ENCODE measurements at places on chromosomes 13 and 19. TPM values are rescaled to one million over a fixed set of nuclear protein-coding genes. Genes with fewer than 3 reads are reported as not detected.

DNA sequence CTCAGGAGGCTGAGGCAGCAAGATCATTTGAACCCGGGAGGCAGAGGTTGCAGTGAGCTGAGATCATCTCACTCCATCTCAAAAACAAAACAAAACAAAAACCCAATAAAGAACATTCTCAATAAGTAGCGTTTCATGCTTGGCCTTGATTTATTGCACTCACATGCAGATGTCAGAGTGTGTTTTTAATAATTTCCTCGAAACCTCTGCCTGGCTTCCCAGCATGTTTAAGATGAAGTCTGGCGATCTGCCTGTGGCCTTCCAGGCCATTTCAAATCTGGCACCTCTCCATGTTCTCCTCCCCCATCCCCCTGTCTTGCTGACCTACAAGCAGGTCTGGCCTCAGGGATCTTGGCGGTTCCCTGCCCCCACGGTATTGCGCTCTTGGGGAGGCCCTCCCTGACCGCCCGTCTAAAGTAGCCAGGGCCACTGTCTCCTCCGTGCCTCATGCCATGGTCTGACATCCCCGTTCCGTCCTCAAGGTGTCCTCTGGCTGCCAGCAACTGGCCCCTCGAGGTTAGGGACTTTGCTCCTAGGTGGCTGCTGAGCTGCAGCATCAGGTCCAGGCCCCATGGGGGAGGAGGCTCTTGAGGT lies 1.6 kb downstream of the WDR88 start:
- no peak for DNase-seq

DNA sequence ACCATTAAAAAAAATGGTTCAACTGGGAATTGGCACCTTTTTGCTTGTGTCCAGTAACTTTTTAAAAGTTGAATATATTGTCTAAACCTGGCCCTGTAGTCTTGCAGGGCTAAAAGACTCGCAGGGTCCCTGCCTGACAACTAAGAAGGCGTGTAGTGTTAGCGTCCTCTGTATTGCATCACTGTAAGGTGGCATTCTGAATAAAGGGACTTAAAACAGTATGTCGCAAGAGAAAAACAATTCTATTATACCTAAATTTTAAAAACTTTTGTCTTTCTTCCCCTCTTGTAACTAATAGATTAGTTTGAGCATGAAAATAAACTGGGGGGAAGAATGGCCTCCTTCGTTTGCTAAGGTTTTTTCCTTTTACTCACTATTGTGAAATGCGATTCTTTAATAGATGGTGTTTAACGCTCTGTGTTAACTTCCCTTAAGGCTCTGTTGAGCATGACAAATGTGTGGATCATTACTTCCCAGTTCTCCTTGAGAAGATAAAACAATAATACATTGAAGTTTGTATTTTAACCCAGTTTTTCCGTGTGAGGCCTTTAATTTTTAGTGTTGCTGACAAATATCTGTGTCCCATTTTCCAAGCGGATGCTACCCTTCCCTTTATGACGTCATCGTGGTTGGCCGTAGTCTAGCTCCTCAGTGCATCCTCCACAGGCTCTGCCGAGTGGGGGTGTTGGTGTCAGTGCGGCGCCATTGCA lies 134.6 kb downstream of the KATNAL1 start:
- DNase-seq: no peak

DNA sequence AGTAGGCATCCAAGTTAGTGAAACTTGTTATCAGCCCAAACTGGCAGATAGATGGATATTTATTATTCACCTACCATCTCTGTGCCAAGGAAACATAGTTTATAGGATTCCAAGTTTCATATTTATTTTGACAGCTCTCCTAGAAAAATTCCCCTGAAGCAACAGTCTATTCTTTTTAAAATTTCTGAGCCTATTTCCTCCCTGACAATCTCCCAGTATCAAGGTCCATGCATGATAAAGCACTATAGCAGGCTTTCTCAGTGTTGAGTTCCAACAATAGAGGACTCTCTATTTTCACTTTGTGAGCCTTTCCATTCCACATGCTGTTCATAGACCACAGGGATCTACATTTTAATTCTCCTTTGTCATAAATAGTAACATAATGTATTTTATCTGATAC lies 312.6 kb downstream of the SLITRK6 start:
- no peak for DNase-seq

GRCh38 chr19:50475736-50476223 lies 527 bp upstream of the EMC10 start:
- DNase-seq: peak; percentile 63

ARID3A gene
- 16.9 TPM for total RNA-seq

TRAPPC6A gene
- 18.4 TPM for total RNA-seq

ZNF793 gene
- 2.0 TPM for total RNA-seq

All from lower lobe of right lung (tissue), 2 donors.